ENCODE measurements at places on chromosomes 6 and 20.
A peak's percentile ranks its signal among the peaks of the same experiment; 100 is the strongest.

- DNase-seq: no peak
Measured at GRCh38 chr6:32761072-32761471, 2.3 kb downstream of the HLA-DQB2 start.

GRCh38 chr6:149696901-149697300 lies 21.0 kb downstream of the LATS1 start:
- DNase-seq: peak; percentile 68

GRCh38 chr20:41738604-41739206 lies 120.5 kb upstream of the CHD6 start:
- DNase-seq: peak; percentile 44

DNA sequence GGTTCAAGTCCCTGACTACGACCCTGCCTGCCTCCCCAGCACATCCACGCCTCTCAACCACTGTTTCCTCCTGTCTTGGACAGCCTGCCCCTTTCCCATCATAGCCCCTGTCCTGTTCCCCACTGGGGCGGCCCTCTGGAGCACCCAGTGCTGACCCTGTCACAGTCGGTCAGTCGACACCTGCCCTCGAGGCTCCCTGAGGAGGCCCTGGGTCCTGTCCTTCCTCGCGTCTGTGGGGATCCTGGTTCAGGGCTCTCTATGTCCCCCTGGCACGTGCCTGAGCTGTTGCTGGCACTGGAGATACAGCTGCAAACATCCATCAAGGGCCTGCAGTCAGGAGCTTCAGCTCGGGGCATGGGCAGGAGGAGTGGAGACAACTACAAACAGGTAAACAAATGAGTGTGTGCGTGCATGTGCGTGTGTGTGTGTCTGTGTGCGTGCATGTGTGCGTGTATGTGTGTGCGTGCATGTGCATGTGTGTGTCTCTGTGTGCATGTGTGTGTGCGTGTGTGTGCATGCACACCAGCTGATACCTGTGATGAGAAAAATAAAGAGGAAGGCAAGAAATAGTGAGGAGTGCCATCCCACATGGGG lies 132.8 kb downstream of the PHACTR3 start:
- DNase-seq: no peak

DNA sequence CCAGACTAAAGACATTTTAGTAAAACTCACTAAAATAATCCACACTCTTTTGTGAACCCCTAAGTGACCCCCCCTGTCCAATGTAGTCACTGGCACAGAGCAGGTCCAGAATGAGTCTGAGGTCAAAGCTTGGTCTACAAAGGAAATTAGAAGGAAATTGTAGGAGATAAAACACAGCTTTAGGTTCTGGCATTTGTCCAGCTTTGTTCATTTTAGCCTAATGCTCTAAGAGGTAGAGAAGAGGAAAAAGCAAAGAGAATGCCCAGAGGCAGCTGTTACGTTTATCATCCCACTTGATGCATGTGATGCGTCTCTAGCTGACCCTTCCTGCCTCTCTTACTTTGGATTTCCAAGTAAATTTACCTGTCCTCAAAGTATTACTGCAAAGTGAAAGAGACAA lies 62.5 kb downstream of the CNKSR3 start:
- DNase-seq: peak; percentile 10

- no peak for DNase-seq
Measured at GRCh38 chr20:43824309-43825050, 90.2 kb upstream of the TOX2 start.

DNA sequence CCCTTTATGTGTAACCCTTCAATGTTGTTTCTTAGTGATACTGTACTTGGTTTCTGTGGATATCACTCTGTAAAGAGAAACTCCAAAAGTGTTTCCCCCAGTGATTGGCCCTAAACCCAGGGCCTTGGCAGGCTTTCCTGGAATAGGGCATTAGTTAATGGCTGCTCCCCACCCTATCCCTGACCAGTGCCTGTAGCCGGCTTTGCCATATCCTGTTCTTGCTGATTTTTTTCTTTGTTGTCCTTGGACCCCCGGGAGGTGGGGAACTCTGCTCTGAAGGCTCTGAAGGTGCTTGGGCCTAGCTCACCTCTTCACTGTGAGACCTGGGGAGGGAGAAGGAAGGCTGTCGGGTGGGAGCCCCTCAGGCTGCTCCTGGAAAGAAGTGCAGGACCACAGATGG lies 120.1 kb downstream of the TCP11 start:
- DNase-seq: no peak

DNA sequence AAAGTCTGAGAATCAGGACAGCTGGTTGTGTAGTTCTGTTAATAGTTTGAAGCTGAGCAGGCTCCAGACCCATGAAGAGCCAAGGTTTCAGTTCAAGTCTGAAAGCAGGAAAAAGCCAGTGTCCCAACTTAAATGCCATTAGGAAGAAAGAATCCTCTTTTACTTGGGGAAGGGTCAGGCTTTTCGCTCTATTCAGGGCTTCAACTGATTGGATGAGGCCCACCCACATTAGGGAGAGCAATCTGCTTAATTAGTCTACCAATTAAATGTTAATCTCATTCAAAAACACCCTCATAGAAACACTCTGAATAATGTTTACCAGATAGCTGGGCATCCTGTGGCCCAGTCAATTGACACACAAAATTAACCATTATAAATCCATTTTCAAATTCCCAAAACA lies 462.2 kb downstream of the EPM2A start:
- DNase-seq: no peak

DNA sequence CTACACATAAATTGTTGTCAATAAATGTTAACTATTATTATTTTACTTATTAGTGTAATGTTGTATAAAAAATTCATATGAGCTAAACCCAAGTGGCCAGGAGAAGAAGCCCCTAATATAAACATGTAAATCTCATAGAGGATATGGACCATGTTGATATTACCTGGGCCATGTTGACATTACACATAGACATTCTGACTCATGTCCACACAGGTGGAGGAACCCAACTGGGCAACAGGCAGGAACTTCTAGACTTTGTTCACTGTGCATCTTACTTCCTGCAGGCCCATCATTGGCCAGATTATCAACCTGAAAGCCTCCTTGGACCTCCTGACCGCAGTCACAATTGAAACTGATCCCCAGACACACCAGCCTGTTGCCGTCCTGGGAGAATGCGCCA lies 7.2 kb downstream of the BPIFA2 start:
- no peak for DNase-seq

DNA sequence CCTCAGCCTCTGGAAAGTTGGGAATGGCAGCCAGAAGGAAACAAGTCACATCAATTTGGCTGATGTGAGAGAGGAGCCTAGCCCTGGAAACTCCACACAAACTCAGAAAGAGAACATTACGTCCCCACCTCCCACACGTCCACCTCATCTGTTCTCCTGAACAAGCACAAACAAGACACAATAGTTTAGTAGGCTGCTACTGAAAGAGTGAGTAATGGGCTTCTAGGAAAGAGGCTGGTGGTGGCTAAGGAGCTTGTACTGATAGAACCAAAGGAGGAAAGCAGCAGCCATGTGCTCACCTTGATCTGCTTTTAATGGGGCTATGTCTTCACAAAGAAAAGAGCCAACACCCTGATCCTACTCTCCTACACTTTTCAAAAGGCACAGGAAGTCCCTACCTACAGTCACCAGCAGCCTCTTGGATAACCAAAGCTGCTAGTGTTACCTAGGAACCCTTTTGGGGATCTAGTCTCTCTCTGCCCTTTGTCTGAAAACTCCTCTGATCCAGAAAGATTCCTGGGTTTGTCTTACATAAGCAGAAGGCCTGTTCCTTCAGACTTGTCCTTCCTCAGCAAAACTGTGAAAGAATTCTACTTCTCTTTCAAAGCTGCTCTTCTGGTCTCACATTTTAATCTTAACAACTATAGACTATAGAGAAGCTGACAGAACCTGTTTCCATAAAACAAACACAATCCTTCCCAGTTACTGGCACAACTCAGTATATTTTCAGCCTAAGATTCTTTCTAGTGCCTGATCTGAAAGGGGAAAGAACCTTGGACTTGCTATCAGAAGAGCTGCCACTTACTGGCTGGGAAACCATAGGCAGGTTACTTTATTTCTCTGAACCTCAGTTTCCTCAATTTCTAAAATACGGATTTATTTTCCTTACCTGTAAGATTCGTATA lies 3.1 kb downstream of the PLAGL2 start:
- no peak for DNase-seq

DNA sequence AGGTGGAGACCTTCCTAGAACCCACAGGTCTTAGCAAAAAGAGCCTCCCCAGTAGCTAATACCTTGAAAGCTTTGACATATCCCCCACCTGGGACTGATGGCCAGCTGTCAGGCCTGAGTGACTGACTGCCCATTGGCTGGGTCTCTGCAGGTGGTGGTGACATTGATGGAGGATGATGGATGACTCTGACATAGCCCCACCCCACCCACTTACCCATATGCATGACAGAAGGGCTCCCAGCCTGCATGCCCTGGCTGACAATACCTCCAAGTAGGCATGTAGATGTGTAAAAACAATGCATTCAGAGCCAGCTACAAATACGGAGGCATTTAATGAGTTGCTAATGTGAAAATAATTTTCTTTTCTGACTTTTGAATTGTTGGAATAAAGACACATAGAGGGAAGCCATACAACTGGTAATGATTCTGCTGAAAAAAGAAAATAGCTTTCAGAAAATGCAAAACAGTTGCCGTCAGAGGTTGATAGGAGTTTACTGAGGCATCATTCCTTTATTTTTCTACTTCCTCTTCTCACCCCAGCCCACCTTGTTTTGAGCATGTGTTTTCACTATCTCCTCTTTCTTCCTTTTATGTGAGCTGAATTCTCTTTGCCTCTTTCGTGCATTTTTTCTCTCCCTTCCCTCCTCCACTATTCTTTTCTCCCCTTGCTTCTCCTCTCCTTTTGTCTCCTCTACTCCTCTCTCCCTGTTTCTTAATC lies 70.6 kb downstream of the OLIG3 start:
- no peak for DNase-seq

DNA sequence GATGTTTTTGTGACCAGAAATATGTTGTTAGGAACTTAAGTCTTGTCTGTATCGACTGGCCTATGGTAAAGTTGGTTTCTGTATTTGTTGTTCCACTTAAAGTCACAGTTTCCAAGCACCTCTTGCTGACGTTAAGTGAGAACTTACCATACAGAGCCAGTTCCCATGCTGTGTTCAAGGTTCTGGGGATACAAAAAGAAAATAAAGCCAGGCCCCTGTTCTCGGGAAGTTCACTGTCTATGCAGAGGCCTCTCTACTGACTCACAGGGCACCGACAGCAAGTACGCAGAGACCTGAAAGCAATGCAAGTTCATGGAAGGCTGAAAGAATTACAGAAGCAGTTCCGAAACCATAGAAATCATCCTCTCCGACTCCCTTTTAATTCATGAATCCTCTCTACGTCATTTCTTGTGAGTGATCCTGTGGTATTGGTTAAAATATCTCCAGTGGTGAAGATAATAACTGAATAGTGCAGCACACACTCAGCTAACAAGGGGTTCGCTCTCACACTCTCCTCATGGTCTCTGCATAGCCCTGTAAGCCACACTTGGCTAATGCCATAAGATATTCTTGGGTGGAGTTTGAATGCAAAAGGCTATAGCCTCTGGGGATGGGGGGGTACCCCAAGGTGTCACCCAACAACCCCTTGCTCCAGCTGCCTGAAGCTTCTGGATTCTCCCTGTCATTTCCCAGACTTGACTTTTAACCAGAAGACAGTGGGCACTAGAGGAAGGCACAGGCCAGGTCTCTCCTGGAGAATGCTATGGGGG lies 91.2 kb upstream of the EXOC2 start:
- DNase-seq: no peak

DNA sequence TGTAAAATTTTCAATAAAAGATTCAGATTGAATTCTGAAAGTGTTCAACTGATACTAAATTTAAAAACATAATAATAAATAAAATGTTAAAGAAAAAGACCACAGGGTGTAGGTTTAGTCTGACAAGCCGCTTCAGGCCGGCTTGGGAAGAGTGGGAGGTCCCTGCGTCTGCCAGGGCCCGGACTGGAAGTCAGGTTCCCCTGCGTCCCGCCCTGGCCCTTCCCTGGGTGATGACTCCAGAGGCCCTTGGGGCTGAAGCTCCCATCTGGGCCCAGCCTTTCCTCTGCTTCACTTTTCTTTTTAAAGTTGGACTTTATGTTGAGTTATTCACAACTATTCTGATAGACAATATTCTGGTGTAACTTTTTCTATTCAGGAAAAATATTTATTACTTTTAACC lies 93.3 kb downstream of the SMOC2 start:
- no peak for DNase-seq

GRCh38 chr6:3911614-3912336 lies 62.6 kb downstream of the FAM50B start:
- DNase-seq: peak; percentile 95

DNA sequence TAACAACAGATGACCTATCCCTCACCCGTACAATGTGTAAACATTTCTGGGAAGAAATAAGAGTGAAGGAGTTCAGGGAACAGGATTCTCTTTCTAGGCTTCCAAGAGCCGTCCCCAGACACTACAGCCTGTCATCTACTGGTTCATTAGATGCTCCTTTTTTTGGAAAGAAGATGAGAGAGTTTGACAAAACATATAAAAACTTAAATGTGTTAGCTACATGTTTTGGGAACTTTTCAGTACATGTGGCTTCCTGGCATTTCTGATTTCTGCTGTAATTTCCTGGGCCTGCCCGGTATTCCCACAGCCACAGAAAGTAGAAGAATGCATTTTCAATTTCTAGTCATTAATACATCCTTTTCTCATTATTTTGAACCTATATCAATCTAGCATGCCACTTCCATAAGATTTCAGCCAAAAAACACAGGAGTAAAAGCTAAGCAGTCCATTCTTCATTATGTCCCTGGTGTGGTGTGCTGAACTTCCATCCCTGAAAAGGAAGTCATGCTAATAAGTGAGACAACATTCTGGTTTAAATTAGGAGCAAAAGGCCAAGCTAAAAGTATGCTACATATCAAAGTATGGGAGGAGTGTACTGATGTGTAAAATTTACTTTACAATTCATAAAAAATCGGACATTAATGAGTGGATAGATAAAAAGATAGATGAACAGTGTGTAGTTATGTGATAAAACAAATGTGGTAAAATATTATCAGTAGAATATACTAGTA lies 198.2 kb downstream of the WDR27 start:
- DNase-seq: no peak

DNA sequence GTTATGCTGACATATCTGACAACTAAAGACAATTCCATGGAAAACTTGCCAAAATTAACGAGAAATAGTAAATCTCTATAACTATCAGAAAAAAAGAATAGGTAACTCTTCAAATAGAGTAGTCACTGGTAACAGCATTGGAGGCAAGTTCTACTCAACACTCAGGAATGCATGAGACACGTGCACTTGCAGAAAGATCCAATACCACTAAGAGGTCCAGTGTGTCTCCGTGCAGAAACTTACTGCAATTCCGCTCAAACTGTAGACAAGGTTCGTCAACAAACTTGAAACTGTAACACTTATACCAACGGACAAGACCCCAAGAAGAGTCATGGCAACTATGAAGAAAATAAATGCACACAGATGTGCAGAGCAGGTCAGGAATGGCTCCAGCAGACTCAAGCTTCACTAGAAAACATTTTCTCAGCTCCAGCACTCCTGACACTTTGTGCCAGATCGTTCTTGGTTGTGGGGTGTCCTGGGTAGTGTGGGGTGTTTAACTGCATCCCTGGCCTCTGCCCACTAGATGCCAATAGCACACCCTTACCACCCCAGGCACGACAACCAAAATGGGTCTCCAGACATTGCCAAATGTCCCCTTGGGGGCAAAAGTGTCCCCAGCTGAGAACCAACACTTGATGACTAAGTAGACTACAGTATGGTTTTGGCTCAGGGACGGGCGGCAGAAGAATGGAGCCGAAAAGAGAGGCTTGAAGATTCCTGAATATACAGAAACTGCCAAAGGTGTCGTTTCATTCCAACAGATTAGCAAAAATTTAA lies 134.8 kb downstream of the DTNBP1 start:
- peak; percentile 22 for DNase-seq

- no peak for DNase-seq
Measured at GRCh38 chr20:9447182-9447581, 67.2 kb upstream of the LAMP5 start.
